ENCODE measurements at places on chromosomes 4 and X.

DNA sequence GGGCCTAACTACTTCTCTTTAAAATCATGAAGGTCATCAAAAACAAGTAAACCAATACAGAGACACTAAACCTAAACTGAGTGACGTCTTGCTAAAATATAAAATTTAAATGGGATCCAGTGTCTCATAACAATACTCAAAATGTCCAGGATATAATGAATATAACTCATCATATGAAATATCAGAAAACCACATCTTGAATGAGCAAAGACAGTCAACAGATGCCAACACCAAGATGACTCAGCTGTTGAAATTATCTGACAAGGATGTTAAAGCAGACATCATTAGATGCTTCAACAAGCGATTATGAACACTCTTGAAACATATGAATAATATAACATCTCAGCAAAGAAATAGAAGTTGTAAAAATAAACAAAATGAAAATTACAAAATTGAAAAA, 8.3 kb downstream of the NAP1L2 start:
- no peak for DNase-seq

DNA sequence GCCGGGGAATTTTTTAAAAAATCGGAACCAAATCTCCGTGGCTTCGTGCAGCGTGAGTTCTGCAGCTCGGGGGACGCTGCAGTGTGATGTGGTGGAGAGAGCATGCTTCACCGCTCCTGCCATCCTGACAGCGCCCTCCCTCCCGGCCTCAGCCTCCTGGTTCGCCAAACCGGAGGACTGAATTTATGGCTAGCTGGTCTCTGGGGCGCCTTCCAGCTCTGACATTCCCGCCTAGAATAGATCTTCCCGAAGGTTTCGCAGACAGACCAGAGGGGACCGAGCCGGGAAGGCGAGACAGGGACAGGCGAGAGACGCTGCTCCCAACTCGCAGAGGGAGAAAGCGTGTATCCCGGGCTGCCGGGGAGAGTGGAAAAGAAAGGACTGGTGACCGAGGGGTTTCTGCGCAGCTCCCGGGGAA, 25.9 kb downstream of the HOPX start:
- no peak for DNase-seq

GRCh38 chr4:4625488-4625887, 83.6 kb upstream of the STX18 start:
- DNase-seq, result no peak

DNA sequence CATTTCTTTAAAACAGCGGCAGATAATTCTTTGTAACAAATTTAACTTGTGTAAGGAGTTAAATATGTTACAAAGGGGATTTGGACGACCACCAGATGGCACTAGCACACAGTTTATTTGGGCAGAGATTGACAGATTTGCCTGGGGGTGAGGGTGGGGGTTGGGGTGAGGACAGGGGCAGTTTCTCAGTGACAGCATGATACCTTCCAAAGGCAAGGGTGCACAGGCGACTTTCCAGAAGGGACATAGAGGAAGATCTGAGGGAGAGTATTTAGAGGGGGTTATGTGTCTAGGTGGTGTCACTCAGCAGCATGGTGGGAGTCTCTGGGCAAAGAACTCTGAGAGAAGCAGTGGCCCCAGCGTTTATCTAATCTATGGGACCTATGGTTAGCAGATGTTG, 9.6 kb upstream of the TMA16 start:
- peak; percentile 75 for DNase-seq

DNA sequence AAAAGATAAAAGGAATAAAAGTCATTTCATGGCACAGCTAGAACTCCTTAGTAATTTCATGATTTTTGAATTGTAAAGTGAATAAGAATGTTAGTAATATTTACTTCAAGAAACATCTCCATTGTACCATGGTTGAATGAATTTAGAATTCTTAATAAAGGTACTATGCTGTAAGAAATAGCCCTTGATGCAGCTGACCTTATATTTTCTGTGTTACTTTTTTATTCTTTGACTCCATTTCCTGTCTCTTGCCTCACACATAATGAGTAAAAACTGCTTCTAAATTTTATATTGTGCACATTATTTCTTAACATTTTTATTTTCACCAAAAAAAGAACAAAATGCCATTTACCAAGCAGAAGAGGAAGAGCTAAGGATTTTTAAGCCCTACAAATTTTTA, 81.9 kb upstream of the PDHA2 start:
- DNase-seq, result no peak

DNA sequence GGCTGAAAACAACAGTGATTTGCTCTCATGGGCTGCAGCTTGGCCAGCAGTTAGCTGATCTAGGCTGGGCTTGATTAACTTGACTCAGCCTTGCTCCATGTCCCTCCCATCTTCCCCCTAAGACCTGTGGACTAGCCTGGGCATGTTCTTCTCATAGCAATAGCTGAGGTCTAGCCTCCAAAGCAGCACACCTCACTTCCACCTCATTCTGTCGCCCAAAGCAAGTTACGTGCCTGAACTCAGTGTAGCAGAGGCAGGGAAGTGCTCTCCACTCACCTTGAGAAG, 62.2 kb downstream of the EVC start:
- DNase-seq, result no peak

DNA sequence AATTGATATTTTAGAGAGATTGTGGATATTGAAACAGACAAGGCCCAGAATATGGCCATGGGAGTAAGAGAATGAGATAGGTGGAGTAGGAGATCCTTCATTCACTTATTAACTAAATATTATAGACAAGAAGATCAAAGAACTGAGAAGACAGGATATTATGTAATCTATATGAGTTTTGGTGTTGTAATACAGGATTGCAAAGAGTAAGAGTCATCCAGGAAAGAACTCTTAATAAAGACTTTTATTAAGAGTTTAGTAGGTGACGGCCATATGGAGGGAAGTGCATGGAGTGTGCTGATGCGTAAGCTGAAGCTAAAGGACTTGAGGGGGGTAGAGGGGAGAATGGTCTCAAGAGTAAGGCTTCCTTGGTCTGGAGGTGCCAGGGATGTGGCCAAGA, 153.7 kb downstream of the VEGFC start:
- no peak for DNase-seq

DNA sequence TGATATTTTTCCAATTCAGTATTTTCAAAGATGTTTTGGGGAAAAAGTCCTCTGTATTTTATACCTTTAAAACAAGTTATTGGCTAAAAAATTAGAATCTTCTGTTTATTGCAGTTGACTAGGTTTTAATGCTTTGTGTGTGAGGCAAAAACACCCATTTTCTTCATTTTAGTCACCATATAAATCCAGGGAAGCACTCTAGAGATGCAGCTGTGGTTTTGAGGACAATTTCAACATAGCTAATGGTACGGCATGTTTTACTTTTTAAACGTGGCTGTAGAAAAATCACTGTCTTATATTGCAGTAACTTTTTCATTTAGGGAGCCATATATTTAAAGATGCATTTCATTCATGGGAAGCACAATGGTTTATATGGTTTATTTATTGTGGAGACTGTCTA, 129.1 kb upstream of the PITX2 start:
- no peak for DNase-seq

- no peak for DNase-seq
Observed at GRCh38 chr4:48116582-48116981, 17.5 kb downstream of the TXK start.

DNA sequence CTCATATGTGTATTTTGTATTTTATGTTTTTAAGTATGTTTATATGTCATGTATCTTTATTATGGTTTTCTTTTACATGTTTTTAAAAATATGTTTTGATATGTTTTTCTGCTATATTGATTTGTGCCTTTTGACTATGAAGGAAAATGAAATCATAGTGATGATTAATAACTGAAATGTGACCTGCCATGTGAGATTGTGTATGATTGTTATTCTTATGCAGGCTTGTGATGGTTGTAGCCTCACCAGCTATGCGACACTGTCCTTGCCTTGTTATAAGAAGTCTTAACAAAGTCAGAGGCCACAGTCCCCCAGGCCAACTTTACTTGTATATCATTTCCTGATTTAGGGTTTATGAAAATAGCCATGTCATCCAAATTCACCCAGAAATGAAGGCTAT, 83.2 kb downstream of the TMEM131L start:
- no peak for DNase-seq

- DNase-seq, result peak; percentile 27
Observed at GRCh38 chrX:134469486-134469885, 9.5 kb downstream of the HPRT1 start.

GRCh38 chr4:174005422-174005821, 278.0 kb downstream of the FBXO8 start:
- DNase-seq, result no peak

GRCh38 chrX:130280901-130281300, 12.2 kb upstream of the ZNF280C start:
- no peak for DNase-seq

DNA sequence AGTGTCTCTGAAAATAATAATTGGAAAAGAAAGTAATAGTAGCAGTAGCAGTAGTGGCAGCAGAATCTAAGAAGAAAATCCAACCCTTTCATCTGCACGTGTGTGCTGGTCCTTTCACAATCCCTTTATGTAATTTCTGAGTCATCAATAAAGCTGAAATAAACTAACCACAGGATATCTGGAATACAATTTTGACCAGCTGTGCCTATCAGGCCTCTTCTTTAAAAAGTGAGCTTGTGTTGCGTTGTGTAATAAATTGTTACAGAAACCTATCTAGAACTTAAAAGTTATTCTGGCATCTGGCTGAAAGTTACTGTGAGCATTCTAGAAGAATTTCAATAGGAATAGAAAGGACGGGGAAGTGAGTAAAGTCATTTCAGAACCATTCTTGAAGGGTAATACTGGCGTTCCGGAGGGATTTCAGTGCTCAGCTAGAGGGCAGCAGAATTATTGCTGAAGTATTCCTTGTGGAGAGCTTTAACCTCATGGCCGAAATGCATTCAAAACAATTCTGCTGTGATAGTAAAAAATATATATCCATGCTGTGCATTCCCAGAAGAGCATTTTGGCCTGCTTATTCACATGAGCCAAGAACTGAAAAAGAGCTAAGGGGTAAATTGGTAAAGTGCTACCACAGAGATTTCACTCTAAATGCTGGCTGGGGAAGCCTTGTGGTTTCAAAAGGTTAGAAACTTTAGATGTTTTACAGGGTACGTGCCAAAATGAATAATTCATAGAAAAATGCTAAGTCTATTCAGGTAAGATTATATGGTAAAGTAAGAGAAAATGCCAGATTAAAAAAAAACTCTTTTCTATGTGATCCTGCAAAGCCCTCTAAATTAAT, 260.6 kb downstream of the NKX6-1 start:
- no peak for DNase-seq

GRCh38 chr4:147683188-147683591, 773 bp downstream of the PRMT9 start:
- peak; percentile 59 for DNase-seq

DNA sequence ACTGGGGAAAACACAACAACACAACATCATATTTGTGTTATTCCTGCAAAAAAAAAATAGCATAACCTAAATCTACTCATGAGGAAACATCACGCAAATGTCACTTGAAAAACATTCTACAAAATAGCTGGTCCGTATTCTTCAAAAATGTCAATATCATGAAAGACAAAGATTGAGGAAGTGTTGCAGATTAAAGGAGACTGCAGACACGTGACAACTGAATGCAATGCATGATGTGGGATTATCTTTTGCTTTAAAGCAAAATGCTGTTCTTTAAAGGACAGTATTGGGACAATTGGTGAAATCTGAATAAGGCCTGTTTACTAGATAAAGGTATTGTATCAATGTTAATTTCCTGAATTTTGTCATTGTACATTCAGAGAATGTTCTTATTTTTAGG, 157.7 kb downstream of the SMIM20 start:
- no peak for DNase-seq

- no peak for DNase-seq
Observed at GRCh38 chr4:2087170-2087569, 28.0 kb downstream of the NAT8L start.

DNA sequence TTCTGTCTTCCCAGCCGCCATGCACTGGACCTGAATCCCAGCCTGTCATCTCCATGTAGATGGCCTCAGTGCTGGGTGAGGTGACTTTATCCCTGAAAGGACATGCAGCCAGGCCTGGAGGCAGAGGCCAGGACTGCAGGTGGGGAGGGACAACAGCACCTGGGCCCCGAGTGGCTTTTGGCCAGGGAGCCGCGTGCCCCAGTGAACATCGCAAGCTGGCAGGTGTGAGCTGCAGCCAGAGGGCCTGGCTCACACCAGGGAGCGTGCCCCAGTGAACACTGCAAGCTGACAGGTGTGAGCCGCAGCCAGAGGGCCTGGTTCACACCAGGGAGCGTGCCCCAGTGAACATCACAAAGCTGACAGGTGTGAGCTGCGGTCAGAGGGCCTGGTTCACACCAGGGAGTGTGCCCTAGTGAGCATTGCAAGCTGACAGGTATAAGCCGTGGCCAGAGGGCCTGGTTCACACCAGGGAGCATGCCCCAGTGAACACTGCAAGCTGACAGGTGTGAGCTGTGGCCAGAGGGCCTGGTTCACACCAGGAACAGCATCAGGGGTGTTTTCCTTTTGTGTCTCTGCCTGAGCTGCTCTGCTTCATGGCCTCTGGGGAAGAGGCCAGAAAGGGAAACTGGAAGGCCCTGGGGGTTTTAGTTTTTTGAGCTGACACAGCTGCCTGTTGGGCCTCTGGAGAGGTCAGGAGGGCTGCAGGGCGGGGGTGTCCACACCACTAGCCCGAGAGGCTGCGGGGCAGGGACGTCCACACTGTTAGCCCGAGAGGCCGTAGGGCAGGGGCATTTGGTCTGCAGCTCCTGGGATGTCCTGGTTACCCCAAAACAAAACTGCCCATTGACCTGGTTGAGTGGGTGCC, 22.7 kb upstream of the PSAPL1 start:
- DNase-seq, result no peak

DNA sequence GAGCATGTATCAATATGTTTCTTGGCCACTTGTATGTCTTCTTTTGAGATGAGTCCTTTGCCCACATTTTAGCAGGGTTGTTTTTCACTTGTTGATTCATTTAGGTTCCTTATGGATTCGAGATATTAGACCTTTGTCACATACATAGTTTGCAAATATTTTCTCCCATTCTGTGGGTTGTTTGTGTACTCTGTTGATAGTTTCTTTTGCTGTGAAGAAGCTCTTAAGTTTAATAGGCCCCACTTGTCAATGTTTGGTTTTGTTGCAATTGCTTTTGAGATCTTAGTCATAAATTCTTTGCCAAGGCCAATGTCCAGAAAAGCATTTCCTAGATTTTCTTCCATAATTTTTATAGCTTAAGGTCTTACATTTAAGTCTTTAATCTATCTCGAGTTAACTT, 280.7 kb upstream of the GALNT7 start:
- no peak for DNase-seq

DNA sequence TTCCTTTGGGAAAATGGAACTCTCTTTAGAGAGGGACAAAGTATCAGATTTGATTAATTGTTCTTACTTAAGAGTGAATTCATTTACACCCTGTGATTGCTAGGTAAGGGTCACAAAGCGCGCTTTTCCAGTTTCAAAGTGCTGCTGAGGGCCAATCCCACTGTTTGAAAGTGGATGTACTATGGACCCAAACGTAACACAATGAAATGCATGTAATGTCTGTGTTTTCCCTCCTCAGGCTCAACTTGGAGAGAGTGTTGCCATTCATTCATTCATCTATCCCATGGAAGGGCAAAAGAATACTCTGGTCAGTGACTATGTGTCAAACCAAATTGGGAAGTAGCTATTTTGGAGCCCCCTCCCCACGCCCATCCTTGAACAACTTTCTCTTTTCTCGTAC, 16.1 kb downstream of the IGSF1 start:
- no peak for DNase-seq

Data from inflammatory macrophage treated with lipopolysaccharide for 1 hour (primary cell).